ENCODE measurements at places on chromosomes 6 and 20.
A peak's percentile ranks its signal among the peaks of the same experiment; 100 is the strongest.

DNA sequence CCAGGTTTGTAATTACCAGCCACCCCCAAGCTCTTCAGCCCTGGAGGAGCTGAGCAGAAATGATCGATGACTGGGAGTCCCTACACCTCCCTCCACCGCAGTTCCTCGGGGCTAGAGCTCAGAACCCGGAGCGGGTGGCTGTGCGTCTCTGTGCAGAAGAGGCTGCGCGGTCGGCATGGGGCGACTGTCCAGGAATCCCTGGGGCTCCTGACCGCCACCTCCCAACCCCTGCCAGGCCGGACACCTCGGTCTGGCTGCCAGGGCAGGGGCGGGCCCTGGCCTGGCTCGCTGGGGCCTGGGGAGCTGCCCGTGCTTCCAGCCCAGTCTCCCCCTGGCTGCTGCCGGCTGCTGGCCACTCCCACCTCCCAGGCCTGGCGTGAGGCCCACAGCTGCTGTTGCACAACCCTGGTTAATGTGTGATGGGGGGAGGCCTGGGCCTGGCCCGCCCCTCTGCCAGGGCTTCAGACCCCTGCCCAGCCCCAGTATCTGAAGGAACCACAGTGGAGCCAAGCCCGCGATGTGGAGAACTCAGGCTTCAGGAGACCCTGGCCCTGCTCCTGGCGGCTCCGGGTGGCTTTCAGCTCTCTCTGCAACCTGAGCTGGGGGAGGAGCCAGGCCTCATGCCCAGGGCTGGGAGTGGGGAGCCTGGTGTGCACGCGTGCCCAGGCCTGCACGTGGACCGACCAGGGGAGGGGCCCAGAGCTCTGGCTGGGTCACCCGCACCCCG, 1.2 kb downstream of the SLC2A4RG start:
- DNase-seq = peak; percentile 30

- DNase-seq = no peak
These were observed 21.3 kb downstream of the CASS4 start for GRCh38 chr20:56433221-56433879.

DNA sequence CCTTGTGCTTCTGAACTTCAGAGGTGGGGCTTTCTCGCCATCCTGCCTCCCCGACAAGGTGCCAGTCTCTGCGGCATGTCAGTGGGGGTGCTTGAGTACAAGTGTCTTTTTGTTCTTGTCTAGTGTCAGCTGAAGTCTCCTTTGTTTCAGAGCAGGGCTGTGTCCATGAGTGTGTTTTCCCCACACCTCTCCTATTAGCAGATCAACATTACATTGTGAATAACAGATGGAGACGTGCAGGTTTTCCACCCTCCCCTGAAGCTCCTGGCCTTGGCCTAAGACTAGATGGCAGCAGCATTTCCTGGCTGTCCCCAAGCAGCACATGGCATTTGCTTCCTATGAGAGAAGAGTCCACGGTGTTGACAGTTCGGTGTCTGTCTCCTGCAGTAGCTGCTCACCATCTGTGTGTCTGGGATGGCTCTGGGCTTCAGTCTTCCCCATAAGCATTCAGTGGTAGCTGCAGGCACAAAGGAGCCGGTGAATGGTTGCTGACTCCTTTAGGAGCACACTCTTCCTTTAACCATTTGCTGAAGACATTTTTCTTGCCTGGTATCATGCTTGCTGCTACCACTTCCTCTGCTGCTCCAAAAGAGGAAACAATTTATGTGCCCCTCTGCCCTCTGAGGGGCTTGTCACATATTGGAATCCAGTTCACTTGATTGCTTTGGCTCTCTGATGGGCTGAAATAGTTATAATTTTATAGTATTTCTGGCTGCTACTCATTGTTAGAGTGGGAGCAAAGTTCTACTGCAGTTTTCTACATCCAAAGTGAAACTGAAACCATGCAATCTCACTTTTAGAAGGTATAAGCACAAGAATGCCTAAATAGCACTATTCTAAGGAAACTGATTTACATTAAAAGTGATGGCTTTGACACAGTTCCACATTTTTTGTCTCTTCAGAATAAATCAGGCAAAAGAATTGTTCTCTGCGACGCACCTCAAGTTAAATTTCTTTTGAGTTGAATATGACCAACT, 913.0 kb downstream of the C6orf118 start:
- no peak for DNase-seq

DNA sequence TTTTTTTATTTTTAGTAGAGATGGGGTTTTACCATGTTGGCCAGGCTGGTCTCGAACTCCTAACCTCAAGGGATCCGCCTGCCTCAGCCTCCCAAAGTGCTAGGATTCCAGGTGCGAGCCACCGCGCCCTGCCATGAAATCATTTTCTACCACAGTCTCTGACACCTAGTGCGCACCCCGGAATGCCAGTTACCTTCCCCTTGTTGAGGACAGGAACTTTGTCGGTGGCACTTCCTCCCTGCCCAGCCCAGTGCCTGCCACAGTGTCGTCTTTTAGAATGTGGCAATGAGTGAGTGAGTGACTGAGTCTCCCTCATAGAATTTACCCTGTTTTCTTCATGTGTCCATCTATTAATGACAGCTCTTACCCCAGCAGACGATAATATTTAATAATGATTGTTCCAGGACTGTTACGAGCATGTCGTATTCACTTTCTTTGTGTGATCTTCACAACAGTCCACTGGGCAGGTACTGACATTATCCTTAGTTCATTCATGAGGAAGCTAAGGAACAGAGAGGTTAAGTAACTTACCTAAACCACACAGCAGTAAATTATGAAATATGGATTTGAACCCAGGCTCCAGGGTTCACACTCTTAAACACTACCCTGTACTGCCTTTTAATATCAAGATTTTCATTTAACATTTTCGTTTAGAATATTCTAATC, 1.8 kb downstream of the OSBPL2 start:
- DNase-seq = no peak

Measured in keratinocyte (primary cell).